ENCODE measurements at places on chromosomes 1 and 21.

DNA sequence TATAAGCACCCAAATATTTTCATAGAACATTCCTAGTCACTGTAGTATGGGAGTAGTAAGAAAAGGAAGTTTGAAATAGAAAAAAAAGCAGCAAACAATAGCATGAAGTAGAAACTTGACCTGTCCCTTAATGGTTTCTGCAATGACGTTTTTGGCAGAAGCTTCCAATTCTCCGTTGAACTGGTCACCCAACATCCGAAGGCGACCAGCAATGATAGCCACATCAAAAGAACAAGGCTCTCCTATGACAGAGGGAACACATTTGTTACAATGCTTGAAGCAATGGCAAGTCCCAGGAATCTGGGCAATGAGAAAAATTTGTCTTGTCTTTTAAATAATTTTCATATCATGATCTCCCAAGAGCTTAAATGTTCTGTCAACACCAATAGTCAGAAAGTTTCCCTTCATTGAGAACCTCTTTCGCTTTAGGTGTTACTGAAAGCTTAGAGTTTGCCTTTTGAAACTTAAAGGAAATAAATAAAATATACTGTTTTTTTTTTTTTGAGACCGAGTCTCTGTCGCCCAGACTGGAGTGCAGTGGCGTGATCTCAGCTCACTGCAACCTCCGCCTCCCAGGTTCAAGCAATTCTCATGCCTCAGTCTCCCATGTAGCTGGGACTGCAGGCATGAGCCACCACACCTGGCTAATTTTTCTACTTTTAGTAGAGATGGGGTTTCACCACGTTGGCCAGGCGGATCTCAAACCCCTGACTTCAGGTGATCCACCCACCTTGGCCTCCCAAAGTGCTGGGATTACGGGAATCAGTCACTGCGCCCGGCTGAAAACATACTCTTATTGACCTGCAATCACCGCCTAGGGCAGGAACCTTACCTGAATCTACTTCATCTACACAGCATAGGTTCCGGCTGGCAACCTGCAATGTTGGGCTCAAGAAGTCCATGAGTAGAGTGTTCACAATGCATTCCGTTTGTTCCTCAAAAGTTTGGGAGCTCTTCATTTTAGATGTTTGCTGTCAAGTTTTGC is 672 bp downstream of the BCL2L15 start:
- no peak for DNase-seq

- no peak for DNase-seq
Measured at GRCh38 chr1:89310976-89311375, 38.3 kb upstream of the GBP5 start.

GRCh38 chr1:31214316-31215064 is 25.2 kb downstream of the NKAIN1 start:
- no peak for DNase-seq

DNA sequence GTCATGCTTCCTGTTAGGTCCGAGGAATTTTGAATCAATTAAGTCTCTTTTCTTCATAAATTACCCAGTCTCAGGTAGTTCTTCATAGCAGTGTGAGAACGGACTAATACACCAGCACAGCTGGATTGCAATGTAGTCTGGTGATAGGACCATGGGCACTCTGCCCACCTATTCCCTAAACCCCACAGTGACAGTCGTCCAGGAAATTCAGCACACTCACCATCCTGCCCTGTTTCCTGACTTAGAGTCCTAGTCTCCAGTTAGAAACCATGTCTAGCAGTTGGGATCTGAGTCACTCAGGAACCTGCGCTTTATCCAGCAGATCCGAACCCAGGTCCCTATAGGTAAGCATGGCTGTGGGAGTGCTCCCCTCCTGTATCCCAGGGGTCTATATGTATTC is 149.3 kb upstream of the TNR start:
- no peak for DNase-seq

GRCh38 chr1:29390491-29391361 is 154.4 kb downstream of the PTPRU start:
- no peak for DNase-seq

GRCh38 chr1:214557952-214558735 is 6.7 kb upstream of the PTPN14 start:
- no peak for DNase-seq

DNA sequence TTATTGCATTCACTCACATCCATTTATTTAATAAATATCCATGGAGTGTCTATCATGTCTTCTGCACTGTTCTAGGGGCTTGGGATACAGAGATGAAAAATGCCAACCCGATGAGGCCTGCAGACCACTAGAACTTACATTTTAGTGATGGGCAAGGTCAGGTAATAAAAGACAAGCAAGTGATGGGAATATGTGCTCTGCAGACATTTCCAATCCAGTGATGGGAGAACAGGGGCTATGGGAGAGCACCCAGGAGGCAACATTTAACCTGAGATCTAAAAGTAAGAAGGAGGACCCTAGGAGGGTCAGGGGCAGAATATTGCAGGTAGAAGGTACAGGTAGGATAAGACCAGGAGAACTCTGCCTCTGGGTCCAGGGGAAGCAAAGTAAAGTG is 53.1 kb downstream of the ETS2 start:
- no peak for DNase-seq

DNA sequence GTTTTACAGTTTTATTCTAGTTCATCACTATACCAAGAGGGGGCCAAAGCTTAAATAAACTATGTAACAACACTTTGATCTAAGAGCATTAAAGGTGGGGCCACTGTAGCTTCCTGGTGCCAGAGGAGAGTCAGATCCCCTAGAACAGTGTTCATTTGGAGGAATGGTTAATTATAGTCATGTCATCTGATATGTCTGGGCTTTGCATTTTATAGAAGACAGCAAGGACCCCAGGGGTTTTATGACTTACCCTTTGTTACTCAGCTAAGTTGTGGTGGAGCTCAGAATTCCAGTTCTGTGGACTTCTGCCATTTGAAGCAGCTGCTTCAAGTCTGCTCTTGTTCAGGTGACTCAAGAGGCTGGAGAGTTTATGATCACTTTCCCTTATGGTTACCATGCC is 16.7 kb downstream of the KDM4A start:
- DNase-seq, result no peak

DNA sequence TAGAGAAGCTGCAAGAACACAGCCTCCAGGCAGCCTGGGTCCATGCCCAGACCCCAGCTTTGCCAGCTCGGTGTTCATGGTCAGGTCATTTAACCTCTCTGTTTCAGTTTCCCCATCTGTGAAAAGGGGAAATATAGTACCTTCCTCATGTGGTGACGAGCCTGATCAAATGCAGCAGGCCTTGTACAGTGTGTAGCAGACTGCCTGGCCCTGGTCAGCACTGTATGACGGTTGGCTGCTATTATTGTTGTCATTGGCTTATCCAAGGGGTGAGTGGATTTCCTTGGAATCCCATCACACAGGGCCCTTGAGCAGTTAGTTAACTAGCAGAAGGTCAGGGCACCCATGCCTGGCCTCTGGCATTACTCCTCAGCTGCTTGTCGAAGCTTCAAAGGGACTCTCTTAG is 6.6 kb upstream of the TMEM51 start:
- DNase-seq, result no peak

DNA sequence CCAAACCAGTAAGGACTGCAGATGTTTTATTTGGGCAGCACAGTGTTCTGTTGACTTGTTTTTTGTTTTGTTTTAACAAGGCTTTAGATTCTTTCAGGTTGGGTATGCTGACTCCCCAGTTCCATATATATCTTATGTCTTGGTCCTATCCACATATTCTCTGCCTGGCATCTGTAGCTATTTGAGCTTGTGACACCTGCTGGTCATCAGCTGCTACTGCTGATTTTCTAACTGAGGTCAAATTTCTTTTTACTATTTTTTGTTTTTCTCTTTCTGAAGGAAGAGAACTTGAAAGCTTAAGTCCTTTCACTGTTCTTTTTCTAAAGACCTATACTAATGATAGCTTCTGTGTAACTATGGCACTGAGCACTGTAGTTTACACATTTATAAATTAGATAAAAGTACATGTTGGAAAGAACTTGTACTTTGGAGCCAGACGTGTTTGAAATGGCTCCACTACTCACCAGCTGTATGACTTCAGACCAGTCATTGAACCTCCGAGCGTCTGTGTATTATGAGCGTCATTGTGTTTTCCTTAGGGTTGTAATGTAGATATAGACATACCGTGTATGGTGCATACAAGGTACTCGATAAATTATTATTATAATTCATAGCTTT is 109.4 kb downstream of the NRDC start:
- no peak for DNase-seq

- no peak for DNase-seq
Measured at GRCh38 chr21:21238629-21239400, 240.6 kb downstream of the NCAM2 start.

DNA sequence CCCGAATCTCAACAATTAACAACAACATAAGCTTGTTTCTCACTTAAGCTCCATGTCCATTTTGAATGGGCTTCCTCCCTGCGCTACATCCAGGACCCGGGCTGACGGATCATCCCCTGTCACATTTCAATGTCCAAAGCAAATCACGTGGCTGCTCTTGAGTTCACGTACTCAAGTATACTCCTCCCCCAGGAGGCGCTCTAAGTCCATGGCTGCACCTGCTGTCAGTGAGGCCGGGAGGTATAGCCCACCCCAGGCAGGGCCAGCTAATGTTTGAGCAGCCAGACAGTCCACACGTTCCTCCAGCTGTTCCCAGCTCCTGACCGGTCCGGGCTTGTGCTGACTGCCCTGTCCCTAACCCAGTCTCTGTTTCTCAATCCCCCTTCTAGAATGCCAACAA is 220.8 kb downstream of the SLC35F3 start:
- peak; percentile 74 for DNase-seq

- no peak for DNase-seq
Measured at GRCh38 chr1:178465011-178465410, 31.8 kb downstream of the CLEC20A start.

DNA sequence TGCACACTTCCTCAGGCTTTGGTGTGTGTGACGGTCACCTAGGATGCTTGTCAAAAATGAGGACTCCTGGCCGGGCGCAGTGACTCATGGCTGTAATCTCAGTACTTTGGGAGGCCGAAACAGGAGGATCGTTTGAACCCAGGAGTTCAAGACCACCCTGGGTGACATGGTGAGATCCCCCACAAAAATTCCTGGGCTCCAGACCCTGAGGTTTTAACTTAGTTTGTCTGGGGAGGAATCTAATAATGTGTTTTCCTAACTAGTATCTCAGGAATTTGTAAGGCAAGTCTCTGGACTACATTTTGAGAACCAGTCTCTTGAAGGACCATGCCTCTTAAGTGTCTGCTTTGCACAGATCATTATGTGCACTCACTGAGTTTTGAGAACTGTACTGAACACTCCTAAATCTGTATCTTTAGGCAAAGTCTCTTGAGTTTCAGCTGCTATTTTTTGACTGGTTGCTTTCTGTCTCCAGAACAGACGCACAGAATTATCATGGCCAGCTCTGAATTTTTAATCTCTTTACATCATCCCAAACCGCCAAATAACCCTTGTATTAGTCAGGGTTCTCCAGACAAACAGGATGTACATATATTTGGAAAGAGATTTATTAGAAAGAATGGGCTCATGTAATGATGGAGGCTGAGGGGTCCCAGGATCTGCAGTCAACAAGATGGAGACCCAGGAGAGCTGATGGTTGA is 45.5 kb upstream of the VANGL1 start:
- no peak for DNase-seq

- DNase-seq, result no peak
Measured at GRCh38 chr1:76254104-76255030, 179.8 kb downstream of the ST6GALNAC3 start.

- no peak for DNase-seq
Measured at GRCh38 chr1:228018961-228019721, 12.3 kb downstream of the WNT3A start.

DNA sequence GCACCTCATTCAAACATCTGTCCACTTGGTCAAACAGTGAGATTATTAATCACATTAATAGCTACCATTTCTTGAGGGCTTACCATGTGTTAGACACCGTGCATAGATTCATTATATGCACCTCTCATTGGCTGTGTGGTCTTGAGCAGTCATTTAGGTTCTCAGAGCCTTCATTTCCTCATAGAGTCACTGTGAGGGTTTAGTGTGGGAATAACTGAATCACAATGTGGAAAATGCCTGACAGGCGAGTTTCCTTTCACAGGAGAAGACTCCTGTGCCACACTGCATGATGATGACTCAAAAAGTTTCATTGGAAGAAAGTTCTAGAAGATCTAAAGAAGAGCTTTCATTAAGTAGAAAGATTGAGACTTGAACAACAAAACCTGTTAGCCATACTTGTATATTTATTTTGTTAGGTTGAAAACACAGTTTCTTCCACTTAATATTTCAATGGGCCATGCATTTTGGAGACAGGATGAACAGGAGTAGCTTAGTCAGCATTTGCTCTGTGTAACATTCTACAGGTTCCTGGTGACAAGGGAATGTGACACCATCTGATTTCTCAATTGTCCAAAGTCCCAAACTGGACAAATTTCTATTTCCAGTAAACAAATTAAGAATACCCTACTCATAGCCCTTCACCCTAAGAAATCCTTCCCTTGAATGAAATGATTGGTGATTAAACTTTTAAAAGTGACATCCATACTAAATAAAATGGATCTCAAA is 45.7 kb downstream of the FYB2 start:
- DNase-seq, result no peak

DNA sequence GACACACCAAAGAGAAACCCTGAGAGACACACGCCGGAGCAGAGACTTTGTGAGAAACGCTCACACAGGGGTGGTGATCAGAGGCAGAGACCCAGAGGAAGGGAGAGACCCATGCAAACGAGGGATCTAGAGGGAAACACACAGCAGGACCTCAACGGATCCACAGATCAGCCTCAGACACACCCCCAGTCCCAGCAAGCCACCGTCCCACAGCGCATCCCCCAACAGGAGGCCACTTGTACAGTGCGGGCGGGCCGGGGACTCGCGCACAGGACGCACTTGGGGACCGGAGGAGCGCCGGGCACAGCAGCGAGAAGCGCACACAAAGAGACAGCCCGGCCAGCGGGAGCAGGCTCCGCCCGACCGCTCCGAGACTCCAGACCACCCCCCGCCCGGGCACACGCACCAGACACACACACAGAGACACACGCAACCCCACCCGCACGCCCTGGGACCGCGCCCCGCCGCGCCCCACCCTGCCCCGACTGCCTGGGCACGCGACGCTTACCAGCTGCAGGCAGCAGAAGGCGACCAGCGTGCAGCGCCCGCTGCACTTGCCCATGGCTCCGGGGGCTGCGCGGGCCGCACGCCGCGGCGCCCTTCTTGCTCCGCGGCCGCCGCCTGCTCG is 587 bp downstream of the NKAIN1 start:
- DNase-seq, result no peak

- no peak for DNase-seq
Measured at GRCh38 chr21:17759511-17760178, 59.5 kb downstream of the C21orf91 start.

GRCh38 chr1:27574871-27575831 is 28.8 kb downstream of the AHDC1 start:
- no peak for DNase-seq

- peak; percentile 48 for DNase-seq
Measured at GRCh38 chr1:222928212-222928611, 113.4 kb downstream of the DISP1 start.

- no peak for DNase-seq
Measured at GRCh38 chr1:184096005-184096404, 44.5 kb downstream of the TSEN15 start.

GRCh38 chr21:14560139-14560538 is 14.0 kb upstream of the SAMSN1 start:
- no peak for DNase-seq
